ENCODE measurements at places on chromosomes 3 and 15. TPM values are rescaled to one million over a fixed set of nuclear protein-coding genes. Genes with fewer than 3 reads are reported as not detected.
A peak's percentile ranks its signal among the peaks of the same experiment; 100 is the strongest.

DNA sequence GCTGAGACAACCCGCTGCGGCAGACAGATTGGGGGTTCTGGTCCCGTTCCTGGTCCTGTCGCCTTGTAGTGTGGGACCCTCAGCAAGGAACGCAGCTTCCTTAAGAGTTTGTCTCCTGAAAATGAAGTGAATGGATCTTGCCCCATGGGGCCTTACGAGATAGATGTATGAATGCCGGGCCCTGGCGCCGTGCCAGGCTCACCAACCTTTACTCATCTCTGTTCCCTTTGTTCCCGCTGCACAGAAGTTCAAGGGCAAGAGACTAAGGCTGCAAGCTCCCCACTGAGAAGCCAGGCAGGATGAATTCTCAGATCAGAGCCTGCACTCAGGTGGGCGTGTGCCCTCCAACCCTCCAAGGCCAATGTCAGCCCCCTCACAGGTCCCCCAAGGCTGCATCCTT is 162.7 kb upstream of the IQSEC1 start:
- no peaks in the 10 kb centered on the region for H3K36me3 ChIP-seq
- H3K27ac ChIP-seq = no peak overlapping the region
- H3K4me1 ChIP-seq = no peaks in the 10 kb centered on the region
- H3K27me3 ChIP-seq = peaks cover 35% of the 10 kb centered on the region

DNA sequence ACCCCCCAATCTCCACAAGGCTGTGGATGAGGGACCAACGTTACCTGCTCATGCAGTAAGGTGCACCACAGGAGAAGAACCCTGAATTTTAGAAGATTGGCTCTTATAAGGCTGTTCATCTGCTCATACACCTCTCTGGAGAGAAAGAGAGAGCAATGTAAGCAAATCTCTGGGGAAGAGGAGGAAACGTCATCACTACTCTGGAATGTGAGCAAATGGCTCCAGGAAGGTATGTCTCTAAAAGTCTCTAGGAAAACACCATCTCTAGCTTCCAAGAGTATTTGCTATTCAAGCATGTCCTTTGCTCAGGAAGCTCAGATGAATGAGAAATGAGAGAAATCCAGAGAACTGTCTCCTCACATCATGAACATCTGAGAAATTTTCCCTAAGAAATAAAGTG is 235.4 kb downstream of the TBL1XR1 start:
- no peak overlapping the region for H3K4me3 ChIP-seq
- peaks cover 1% of the 10 kb centered on the region for H3K27me3 ChIP-seq
- DNase-seq = peak; percentile 60
- H3K36me3 ChIP-seq = no peaks in the 10 kb centered on the region
- peaks cover 2% of the 10 kb centered on the region for H3K4me1 ChIP-seq
- H3K27ac ChIP-seq = no peak overlapping the region

GRCh38 chr3:72738752-72739530 is 109.3 kb downstream of the SHQ1 start:
- H3K36me3 ChIP-seq = no peaks in the 10 kb centered on the region
- H3K27ac ChIP-seq = no peak overlapping the region
- peaks cover 7% of the 10 kb centered on the region for H3K27me3 ChIP-seq
- no peak for DNase-seq
- H3K4me1 ChIP-seq = no peaks in the 10 kb centered on the region
- H3K4me3 ChIP-seq = peak overlapping the region; percentile 31

DNA sequence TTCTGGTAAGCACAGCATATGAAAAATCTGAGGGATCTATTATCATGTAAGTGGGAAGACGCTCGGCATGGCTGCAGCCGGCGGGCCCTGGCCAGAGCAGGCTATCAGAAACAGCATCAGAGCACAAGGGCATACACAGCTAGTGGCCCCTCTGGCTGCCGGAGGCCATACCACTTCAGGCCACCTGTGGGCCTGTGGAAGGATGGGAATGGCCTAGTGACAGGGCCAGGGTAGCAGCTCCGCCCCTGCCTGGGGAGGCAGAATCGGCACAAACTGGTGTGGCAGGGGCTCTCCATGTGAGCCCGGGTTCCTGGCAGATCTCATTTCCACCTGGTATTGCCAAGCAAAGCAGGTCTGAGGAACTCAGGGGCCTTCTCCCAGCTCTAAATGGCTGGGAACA is 46.4 kb downstream of the SH3BP5 start:
- no peak overlapping the region for H3K27ac ChIP-seq
- H3K4me1 ChIP-seq = peaks cover 6% of the 10 kb centered on the region
- no peaks in the 10 kb centered on the region for H3K36me3 ChIP-seq
- H3K27me3 ChIP-seq = no peaks in the 10 kb centered on the region

- DNase-seq = no peak
- peak overlapping the region; percentile 92 for H3K27ac ChIP-seq
- no peaks in the 10 kb centered on the region for H3K27me3 ChIP-seq
Observed at GRCh38 chr15:32908872-32909271, 191.1 kb downstream of the GREM1 start.

DNA sequence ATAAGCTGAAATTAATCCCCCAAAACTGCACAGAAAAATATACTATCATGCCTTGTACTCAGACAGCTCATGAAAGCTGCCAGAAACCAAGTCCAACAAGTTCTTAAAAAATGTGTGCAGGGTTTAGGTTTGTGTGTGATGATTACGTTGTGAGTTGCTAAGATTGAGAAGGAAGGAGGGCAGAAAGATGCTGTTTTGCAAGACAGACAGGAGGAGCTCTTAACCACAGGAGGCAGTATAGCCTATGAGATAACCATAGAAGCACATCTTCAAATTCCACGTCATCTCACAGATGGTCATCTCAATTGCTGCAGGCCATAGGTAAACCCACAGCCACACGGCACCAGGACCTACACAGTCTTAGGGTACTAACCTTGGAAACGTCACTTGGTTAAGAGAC is 191.9 kb downstream of the STT3B start:
- H3K4me3 ChIP-seq = no peak overlapping the region
- no peaks in the 10 kb centered on the region for H3K27me3 ChIP-seq
- DNase-seq = peak; percentile 62
- H3K27ac ChIP-seq = no peak overlapping the region
- H3K36me3 ChIP-seq = no peaks in the 10 kb centered on the region

DNA sequence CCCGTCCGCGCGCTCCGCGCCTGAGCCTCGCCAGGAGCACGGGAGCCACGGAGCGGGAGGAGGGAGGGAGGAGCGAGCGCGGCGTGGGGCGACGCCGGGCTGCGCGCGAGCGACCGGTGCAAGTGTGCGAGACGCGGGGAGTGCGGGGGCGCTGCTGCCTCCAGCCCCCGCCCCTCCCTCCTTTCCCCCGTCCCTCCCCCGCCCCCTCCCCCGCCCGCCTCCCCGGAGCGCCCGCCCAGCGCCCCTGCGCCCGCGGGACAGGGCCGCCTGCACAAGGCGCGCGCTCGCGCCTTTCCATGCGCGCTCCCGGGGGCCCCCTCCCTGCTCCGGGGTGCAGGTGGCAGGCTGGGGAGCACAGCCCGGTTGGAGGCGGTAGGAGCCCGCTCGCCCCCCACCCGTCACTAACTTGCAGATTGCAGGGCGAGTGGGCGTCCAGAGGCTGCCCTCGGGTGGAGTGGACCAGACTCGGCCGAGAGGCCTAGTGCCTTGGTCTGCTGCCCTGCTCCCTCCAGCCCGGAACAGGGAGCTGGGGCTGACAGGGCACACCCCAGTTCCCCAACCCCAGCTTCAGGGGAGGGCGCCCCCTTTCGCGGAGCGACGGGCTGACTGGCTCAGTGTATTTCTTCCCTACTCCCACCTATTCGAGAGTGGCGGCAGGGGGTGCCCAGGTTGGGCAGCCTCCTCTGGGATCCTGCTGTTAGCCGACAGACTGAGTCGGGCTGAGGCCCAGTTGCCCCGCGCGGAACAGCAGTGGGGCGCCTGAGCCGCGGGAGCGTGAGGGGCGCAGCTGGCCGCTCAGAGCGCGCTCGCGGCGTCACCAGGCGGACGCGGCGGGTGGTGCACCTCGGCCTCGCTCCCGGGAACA is at the start of gene WNT7A:
Gene WNT7A (minus strand): TSS at position 126 of the 865 bp plus-strand sequence. CDS start 255 bp downstream, outside the sequence.
- no peak within 1 kb of the TSS for H3K4me3 ChIP-seq
- DNase-seq = no peak
- H3K27ac ChIP-seq = no peak within 1 kb of the TSS

- DNase-seq = peak; percentile 72
- peaks cover 60% of the 10 kb centered on the region for H3K36me3 ChIP-seq
- H3K27ac ChIP-seq = peak overlapping the region; percentile 1
- no peaks in the 10 kb centered on the region for H3K27me3 ChIP-seq
- H3K4me1 ChIP-seq = peaks cover 15% of the 10 kb centered on the region
Observed at GRCh38 chr15:48423896-48424475, 92.8 kb downstream of the DUT start.

DNA sequence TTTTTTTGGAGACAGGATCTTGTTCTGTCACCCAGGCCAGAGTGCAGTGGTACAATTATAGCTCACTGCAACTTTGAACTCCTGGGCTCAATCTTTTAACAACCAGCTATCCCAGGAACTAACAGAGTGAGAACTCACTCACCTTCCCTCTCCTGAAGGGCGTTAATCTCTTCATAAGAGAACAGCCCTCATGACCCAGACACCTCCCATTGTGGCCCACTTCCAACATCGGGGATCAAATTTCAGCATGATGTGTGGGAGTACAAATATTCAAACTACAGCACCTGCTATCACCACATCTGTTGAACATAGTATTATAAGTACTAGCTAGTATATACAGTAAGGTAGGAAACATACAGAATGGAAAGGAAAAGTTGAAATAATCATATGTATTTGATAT is 132.5 kb downstream of the DOCK3 start:
- no peak for DNase-seq
- H3K27me3 ChIP-seq = no peaks in the 10 kb centered on the region
- no peak overlapping the region for H3K4me3 ChIP-seq
- no peaks in the 10 kb centered on the region for H3K36me3 ChIP-seq
- H3K27ac ChIP-seq = no peak overlapping the region
- H3K4me1 ChIP-seq = no peaks in the 10 kb centered on the region

GRCh38 chr3:4311496-4311895 is 8.3 kb downstream of the SETMAR start:
- DNase-seq = no peak
- H3K4me3 ChIP-seq = no peak overlapping the region
- H3K27me3 ChIP-seq = no peaks in the 10 kb centered on the region
- peaks cover 4% of the 10 kb centered on the region for H3K36me3 ChIP-seq

DNA sequence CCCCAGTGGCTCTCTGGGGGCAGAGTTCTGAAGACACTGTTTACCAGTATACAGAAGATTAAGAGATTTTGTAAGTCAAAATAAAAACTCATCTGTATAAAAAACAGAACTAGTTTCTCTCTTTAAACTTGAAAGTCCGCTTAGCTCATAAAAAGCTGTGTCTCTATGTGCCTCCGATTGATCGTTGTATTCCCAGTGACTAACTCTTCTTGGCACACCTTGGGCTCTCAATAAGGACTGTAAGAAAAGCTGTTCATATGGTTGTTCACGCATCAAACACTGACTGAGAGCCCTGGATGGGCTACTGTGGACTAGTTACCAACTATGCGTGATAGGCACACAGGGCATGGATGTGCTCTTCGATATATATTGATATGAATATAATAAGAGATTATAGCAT is 107.9 kb downstream of the P3H2 start:
- H3K27ac ChIP-seq = no peak overlapping the region
- no peaks in the 10 kb centered on the region for H3K27me3 ChIP-seq
- no peak overlapping the region for H3K4me3 ChIP-seq
- peaks cover 20% of the 10 kb centered on the region for H3K4me1 ChIP-seq
- no peaks in the 10 kb centered on the region for H3K36me3 ChIP-seq

GRCh38 chr15:36024031-36024688 is 478.2 kb upstream of the DPH6 start:
- peaks cover 2% of the 10 kb centered on the region for H3K27me3 ChIP-seq
- no peak overlapping the region for H3K4me3 ChIP-seq
- DNase-seq = peak; percentile 27
- peaks cover 2% of the 10 kb centered on the region for H3K4me1 ChIP-seq

- no peak for DNase-seq
- H3K36me3 ChIP-seq = no peaks in the 10 kb centered on the region
- no peaks in the 10 kb centered on the region for H3K27me3 ChIP-seq
- no peak overlapping the region for H3K4me3 ChIP-seq
Observed at GRCh38 chr15:50164458-50164857, 17.5 kb upstream of the SLC27A2 start.

GRCh38 chr3:30344288-30344687 is 262.1 kb upstream of the TGFBR2 start:
- peaks cover 10% of the 10 kb centered on the region for H3K4me1 ChIP-seq
- no peak overlapping the region for H3K4me3 ChIP-seq
- H3K27ac ChIP-seq = no peak overlapping the region
- no peaks in the 10 kb centered on the region for H3K36me3 ChIP-seq
- DNase-seq = no peak

DNA sequence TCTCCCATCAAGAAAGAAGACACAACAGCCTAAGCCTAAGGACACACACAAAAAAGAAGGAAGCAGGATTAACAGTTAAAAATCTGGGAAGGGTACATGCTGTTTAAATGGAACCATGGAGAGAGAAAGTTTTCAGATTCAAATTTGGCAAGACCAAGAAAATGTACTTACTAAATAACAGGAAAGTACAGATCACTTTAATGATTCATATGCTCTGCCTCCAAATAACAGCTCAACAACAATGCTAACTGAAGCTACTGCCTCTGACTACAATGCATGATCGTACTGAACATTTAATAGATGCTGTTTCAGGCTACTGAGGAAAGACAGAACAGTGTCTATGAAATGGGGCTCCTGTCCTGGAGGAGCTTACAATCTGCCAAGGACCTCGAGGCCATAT is 8.4 kb upstream of the NMB start:
- no peak for DNase-seq
- no peak overlapping the region for H3K27ac ChIP-seq
- H3K36me3 ChIP-seq = peaks cover 13% of the 10 kb centered on the region
- no peak overlapping the region for H3K4me3 ChIP-seq

GRCh38 chr3:158109295-158109803 is 540 bp upstream of the RSRC1 start:
- DNase-seq = no peak
- H3K27me3 ChIP-seq = peaks cover 39% of the 10 kb centered on the region
- H3K4me3 ChIP-seq = peak overlapping the region; percentile 85
- no peaks in the 10 kb centered on the region for H3K36me3 ChIP-seq
- no peak overlapping the region for H3K27ac ChIP-seq

DNA sequence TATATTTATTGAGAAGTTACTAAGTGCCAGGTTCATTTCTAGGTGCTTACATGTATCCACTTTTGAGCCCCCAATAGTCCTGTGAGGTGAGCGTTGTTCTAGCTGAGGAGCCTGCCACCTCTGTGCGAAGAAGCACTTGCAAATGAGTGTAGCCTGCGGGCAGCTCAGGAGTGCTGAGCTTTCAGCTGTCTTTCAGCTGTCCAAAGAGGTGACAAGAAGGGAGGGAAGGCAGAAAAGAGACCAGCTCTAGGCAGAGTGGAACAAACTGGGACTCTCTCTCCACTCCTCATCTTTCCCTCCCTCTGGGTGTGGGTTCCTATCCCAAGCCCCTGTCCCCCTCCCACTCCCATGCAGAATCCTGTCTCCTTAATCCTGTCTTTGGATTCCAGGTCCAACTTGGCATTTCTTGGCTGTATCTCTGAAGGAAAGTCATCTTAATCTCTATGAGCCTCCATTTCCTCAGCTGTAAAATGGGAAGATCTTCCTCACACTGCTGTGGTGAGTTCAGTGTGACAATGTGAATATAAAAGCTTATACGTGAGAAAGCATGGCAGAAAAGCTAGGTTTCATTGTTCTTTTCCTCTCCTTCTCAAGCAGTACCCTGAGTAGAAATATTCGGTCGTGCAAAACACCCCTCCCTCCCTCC is 6.7 kb upstream of the SRP14 start:
- peaks cover 19% of the 10 kb centered on the region for H3K4me1 ChIP-seq
- H3K27me3 ChIP-seq = no peaks in the 10 kb centered on the region
- H3K27ac ChIP-seq = no peak overlapping the region
- no peaks in the 10 kb centered on the region for H3K36me3 ChIP-seq
- no peak for DNase-seq

Gene NME9
- total RNA-seq = not detected

Gene ARL6
- total RNA-seq = 11.7 TPM

Gene CHRM5
- total RNA-seq = under 0.01 TPM

Gene GOLGA8T
- not detected for total RNA-seq

Gene VPS18
- 32.3 TPM for total RNA-seq

Gene BTBD1
- 78.7 TPM for total RNA-seq

Gene UBAP1L
- total RNA-seq = 0.28 TPM
